Stimulated activated CD4-positive, alpha-beta T cell treated with anti-CD3 and anti-CD28 coated beads, Interleukin-1b, Interleukin-23, amount 100 ng/mL, for 1 hour (primary cell): ENCODE measurements at places on chromosomes 1 and 21.

- DNase-seq: no peak
These were observed 26.6 kb downstream of the RGS21 start for GRCh38 chr1:192343344-192343743.

DNA sequence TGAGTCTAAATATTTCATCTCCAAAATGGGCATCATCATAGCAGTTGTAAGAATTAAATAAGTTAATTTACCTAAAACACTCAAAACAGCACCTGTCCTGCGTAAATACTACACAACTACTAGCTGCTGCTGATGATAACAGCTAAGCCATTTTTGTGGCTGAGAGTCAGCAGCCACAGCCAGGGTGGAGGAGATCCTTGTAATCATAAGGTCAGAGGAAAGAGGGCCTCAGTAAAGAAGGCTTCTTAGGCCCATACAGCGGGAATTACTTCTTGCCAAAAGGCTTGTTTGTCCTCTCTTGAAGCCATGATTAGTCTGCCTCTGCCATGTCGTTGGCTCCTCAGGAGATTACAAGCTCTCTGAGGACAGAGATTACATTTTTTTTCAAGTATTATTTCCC is 245.0 kb downstream of the FGGY start:
- no peak for DNase-seq

GRCh38 chr1:67893126-67893495 is 59.8 kb upstream of the GNG12 start:
- no peak for DNase-seq

DNA sequence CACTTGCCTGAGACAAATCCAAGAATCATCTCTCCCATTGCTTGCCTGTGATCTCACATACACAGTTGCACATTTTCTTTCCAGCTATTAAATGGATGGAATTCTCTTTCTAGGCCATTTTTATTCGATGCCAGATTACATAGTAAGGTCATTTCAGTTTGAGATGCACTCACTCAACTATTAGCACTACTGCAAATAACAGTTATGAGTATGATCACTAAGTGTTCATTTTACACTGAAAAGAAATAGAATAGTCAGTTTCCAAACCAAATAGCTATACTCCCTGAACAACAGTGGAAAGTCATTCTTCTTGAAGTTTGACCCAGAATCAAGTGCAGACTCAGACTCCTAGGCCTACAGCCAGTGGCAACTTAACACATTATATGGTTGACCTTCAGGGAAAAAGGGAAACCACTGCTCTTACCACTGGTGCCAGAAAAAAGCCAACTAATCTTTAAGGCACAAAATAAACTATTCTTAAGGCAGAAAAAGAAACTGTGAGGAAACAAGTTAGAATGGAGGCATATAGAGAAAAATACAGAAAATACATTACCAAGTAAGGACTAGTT is 31.5 kb downstream of the WNT2B start:
- no peak for DNase-seq

DNA sequence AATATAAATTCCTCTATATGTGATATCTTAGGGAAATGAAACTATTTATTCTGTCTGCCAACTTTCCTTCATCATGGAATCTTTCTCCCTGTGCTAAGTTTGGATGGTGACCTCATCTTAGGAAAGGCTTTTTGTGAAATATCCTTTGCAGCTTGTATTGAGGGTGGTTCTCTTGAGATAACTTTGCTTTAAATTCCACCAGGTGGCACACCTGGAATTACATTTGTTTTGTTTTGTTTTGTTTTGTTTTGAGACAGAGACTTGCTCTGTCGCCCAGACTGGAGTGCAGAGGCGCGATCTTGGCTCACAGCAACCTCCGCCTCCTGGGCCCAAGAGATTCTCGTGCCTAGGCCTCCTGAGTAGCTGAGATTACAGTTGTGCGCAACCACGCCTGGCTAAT is 7.6 kb upstream of the CD1A start:
- DNase-seq: no peak

DNA sequence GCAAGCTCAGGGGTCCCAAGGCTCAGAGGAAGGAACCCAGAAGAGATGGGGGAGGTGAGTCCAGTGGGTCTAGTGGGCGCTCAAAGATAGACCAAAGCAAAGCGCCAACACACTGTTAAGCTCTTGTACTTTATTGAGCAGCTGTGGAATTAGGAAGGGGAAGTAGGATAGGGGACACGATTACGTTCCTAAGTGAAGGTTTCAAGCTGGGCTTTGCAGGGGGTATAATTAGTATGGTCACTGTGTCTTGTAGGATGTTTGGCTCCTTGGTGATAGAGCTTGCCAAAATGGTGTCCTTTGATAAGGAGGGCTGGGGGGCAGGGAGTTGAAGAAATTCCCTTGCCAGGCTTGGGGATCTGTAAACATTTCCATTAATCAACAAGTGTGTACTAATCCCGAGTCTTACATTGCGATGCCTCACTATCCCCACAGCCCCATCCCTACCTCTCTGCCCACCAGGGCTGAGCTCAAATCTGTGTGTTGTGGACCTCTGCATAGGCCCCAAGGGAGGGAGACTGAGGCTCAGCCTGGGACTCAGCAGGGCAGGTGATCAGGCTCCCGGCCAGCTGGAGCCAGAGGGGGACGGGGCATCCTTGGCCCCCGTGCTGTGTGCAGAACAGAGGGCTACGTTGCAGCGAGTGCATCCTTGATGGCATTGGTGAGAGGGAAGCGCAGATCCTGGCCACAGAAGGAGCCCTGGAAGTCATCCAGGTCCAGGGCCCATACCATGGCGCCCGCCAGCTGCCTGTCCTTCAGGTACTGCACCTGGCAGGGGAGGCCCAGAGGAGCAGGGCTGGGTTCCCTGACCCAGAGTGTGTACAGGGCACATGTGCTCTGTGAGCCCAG is 3.4 kb upstream of the MYBPH start:
- no peak for DNase-seq
